ENCODE measurements at places on chromosomes 7 and 10.

- no peak for DNase-seq
Observed at GRCh38 chr10:76641215-76641614, 996.4 kb downstream of the KCNMA1 start.

DNA sequence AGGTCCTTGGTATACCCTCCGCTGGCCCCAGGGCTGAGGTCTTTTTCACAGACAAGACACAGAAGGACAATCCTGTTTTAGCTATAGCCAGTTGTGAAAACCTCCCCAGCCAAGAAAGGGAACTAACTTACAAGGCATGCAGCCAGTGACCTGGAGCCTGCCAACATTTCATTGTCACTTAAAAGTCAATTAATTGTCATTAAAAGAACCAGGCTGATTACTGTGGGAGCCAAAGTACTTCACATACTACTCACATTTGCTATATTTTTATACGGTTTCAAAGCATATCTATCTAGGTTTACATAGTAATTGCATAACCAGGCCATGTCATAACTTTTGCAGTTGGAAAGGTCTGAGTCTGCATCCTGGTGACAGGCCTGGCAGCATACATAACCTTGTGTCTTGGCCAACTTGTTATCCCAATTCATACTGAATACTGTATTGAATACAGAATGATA is 31.1 kb downstream of the NRBF2 start:
- DNase-seq = peak; percentile 7

- no peak for DNase-seq
Observed at GRCh38 chr10:113822174-113822573, 31.7 kb downstream of the DCLRE1A start.

DNA sequence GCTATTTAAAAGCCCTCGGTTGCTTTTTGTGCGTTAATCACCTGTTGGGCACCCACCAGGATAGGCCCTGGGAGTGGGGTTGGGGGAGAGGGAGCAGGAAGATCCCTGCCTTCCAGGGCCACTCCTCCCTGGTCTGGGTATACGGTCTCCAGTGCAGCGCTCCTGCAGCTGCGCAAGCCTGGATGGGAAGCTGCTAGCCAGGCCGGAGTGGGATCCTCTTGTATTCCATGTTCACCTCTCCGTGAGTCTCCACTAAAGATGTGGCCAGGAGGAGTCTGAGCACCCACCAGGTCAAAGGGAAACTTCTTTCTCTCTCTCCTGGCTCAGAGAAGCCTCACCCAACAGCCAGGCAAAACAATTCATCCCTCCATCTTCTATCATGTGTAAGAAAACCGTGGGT is 78.8 kb upstream of the ANLN start:
- DNase-seq = no peak

GRCh38 chr10:20959242-20959641 is 62.1 kb upstream of the NEBL start:
- no peak for DNase-seq

Data from MV-4-11 (cell line).